Aorta (tissue), 5 donors: ENCODE measurements at places on chromosomes 2 and 18. TPM values are rescaled to one million over a fixed set of nuclear protein-coding genes. Genes with fewer than 3 reads are reported as not detected.

Gene PCGF1
- total RNA-seq, result 13.3 TPM

Gene SIX2
- total RNA-seq, result 1.7 TPM

Gene NRP2
- 41.5 TPM for total RNA-seq

Gene NPPC
- total RNA-seq, result not detected

Gene DNER
- total RNA-seq, result 0.45 TPM

DNA sequence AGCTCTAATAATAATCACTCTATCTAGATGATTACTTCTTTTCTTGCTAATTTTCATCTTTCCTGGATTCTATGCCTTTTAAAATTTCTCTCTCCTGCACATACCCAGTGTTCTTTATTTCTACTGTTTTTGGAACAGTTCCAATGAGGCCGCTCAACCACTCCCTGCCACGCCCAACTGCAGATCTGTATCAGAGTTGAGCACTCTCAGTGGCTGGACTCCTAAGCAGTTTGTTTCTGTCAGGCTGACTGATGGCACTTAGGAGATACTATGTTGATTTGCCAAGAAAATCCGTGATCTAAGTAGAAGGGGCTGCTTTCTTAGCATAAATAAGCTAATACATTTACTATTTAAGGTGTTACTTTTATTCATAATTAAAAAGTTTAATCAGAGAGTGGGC lies 192.8 kb downstream of the ARHGAP15 start:
- DNase-seq, result no peak

- peak; percentile 89 for DNase-seq
Measured at GRCh38 chr2:98822301-98823164, 91.6 kb upstream of the MGAT4A start.

GRCh38 chr2:227759411-227760118 lies 13.9 kb downstream of the SCYGR8 start:
- no peak for DNase-seq

DNA sequence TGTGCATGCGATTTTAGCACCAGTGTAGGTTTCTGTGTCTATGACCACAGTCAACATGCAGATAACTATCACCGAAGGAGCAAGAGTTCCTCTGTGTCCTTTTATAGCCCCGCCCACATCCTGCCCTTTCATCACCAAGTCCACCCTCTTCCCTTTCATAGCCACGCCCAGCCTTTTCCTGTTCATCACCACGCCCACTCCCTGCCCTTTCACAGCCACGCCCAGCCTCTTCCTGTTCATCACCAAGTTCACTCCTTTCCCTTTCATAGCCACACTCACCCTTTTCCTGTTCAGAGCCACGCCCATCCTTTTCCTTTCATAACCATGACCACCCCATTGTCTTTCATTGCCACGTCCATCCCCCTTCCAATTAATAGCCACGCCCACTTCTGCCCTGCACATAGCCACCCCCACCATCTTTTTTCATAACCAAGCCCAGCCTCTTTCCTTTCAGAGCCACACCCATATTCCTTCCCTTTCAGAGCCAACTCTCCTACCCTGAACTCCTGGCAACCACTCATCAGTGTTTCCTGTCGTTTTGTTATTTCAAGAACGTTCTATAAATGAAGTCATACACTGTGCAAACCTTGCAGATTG lies 273.9 kb downstream of the MYT1L start:
- DNase-seq, result peak; percentile 79

DNA sequence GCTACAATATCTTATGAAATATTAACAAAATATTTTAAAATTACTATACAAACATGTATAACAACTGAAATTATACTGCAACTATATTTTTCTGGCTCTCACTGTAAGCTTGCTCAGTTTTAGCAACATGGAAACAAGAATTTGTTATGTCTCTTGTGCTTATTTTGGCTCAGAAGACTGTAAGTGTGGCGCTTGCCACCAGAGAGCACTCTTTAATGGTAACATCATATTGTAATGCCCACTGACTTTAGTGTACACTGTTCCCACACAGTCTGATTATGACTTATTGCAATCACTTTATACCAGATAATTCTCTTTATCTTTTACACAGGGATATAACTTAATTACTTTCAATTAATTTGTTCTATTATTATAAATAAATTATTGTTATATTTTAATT lies 1500.6 kb upstream of the TMEFF2 start:
- no peak for DNase-seq

- DNase-seq, result no peak
Measured at GRCh38 chr2:112031473-112032223, 23.4 kb upstream of the TMEM87B start.

GRCh38 chr18:76803413-76803812 lies 18.9 kb upstream of the ZNF236 start:
- no peak for DNase-seq

- DNase-seq, result no peak
Measured at GRCh38 chr18:12441475-12442034, 33.8 kb downstream of the PRELID3A start.

DNA sequence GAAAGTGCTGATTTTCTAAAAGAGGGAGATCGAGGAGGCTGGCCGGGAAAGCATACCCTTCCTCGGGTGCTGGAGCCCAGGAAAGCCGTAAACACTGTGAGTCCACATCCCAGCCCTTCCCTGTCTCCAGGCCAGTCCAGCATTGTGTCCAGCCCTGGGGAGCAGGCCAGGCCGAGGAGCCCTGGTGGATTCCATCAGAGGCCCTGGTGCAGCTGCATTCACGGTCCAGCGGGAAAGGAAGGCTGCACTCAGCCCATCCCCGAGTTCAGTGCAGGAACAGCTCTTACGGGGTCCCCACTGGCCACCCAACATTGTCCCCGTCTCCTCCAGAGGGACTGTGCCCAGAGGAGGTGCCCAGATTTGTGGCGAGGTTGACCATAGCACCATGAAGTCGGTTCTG lies 218.6 kb downstream of the KLHL29 start:
- DNase-seq, result no peak

DNA sequence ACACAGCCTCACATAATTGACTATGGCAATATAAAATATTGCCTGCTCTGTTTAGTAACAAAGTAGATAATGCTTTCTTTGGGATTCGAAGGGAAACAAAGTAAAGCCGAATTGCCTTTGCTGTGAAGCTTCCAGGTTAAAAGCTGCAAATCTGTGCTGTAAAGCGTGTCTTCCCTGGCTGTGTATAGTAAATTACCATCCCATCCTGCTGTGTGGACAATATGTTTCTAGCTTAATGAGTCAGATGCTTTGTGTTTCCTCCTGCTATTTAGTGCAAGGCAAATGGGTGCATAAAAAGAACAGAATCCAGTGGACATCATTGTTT lies 265.1 kb downstream of the SOCS6 start:
- no peak for DNase-seq

DNA sequence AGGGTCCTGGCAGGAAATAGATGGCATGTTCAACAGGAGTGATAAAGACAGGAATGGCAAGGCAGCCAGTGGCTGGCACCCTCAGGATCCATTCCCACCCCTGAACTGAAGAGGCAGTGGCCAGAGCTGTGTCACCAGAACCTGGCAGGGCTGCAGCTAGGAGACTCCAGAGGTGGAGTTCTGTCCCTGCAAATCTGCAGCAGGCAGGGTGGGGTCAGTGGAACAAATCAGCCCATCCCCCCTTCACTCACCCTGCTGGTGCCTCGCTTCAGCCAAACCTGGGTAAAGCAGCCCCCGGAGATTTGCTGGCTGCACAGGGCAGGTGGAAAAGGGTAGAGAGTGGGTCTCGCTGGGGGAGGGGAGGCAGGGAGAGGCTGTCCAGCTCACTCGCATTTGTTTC lies 12.7 kb downstream of the INPP5D start:
- peak; percentile 44 for DNase-seq
